ENCODE measurements at places on chromosomes 5 and 9.

- DNase-seq: peak; percentile 47
Measured at GRCh38 chr5:132385326-132386105, 16.0 kb downstream of the SLC22A5 start.

DNA sequence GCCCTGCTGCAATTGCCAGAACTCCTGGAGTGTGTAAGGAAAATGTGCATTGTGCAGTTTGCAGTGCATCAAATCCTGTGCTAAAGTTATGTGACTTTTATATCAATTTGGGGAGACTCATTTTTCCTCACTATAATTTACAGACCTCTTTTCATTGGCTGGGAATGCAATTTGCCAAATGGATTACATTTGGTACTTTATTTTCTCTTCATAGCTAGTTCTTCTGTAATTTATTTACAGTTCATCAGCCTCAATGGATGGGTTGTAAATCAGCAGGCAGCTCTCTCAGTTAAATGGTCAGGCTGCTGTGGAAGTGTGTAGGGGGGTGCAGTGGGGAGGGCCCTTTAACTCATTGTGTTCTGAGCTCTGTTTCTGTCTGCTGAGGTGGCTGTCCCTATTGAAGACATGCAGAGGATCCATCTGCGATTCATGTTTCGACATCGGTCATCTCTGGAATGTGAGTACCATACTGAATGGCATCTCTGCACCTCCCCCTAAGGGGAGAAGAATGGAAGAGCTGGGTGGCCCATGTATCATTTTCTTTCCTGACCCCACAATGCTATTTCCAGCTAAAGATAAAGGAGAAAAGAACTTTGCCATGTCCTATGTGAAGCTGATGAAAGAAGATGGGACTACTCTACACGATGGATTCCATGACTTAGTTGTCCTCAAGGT lies 74.6 kb downstream of the DOCK2 start:
- no peak for DNase-seq

GRCh38 chr5:109152565-109152964 lies 257.2 kb downstream of the PJA2 start:
- no peak for DNase-seq

DNA sequence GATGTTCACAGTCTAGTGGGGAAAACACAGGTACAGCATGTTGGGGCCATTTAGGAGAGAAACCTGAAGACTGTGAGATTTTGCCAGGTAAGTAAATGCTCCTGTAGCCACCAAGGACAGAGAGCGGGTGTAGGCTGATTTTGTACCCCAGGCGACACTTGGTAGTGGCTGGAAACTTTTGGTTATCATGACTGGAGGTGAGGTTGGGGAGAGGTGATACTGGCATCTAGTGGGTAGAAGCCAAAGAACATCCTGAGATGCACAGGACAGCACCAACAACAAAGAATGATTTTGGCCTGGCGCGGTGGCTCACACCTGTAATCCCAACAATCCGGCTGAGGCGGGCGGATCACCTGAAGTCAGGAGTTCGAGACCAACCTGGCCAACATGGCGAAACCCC lies 38.8 kb upstream of the PWWP2A start:
- DNase-seq: no peak

DNA sequence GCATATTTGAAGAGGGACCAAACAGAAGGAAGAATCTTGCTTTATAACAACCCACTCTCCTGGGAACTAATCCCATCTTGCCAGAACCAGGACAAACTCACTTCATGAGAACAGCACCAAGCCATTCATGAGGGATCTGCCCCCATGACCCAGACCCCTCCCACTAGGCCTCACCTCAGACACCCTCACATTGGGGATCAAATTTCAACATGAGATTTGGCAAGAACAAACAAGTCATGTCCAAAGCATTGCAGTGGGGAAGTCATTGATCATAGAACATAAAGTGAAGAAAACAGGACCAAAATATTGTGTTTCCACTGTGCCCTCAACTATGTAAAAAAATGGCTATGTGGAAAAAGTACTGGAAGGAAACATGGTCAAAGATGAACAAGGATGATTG lies 43.9 kb downstream of the MAP1B start:
- no peak for DNase-seq

DNA sequence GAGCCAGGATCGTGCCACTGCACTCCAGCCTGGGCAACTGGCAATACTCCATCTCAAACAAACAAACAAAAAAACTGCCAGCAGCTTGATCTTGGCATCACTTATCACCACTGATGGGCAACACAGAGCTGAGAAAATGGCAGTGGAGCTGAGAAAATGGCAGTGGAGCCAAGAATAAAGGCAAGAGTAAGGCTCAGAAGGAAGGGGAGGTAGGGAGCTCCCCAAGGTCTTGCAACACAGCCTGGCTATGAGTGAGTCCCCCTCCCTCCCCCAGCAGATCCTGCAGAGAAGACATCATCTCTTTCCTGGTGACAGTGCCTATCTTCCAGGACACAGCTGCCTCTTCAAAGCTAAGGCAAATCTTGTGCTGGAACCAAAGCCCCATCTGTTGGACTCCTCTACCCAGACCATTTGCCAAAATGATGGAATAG lies 70.3 kb downstream of the UGCG start:
- DNase-seq: no peak

- DNase-seq: no peak
Measured at GRCh38 chr5:95777441-95777840, 45.1 kb downstream of the GLRX start.

DNA sequence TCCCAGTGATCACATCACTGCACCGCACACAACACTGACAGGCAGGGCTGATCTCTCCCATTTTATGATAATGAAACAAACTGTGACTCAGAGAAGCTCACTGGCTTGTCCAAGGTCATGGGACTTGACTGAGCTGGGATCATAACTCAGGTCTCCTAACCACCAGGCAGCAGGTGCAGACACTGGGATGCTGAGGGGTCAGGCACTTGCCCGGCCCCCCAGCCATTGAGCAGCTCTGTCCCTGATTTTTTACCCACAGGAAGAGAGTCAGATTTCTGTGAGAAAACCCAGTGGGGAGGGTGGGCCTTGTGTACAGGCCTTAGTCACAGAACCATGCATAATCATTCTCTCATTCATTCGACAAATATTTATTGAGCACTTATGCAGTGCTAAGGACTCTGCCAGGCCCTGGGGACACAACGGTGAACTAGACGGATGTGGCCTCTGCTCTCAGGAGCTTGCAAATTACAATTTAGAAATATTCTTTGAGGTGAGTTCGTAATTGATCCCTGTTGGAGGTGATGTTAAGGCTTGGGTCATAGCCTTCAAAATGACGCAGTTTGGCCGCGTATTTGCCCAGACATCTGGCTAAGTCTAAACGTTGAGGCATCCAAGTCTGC lies 54.5 kb upstream of the TGFBR1 start:
- no peak for DNase-seq

DNA sequence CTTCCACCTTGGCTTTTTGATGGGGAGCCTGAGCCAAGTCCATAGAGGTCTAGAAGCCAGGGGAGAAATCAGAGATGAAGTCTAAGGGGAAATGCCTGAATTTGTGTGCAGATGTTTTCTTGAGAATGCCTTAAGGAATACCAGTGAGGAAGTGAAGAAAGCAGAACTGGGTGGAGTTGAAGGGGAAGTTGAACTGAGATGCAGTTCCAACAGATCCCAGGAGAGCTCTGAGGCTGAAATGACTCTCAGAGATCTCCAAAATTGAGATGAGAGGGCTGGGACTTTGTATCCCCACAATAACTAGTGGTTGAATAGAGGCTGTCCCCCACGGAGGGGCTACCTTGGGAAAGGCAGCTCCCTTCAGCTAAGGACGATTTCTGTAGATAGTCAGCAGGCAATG lies 197.1 kb downstream of the ZNF462 start:
- no peak for DNase-seq

DNA sequence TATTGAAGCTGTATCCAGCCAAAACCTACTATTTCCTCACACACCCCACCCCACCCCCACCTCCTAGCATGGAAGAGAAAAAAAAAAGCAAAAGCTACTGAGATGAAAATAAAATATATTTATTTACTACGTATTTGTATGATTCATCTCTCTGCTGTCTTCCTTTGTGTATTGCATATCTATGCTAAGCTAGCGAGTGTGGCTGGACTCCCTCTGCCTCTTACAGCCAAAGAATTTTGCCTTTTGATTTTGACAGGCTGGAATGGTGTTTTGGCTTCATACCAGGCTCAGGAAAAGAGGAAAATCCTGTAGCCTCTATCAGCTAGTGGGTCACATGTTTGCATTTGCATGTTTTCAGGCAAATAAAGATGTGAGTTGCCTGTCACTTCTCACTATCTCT lies 2.2 kb downstream of the ABLIM3 start:
- DNase-seq: no peak

GRCh38 chr9:114169952-114170770 lies 14.8 kb downstream of the COL27A1 start:
- no peak for DNase-seq

DNA sequence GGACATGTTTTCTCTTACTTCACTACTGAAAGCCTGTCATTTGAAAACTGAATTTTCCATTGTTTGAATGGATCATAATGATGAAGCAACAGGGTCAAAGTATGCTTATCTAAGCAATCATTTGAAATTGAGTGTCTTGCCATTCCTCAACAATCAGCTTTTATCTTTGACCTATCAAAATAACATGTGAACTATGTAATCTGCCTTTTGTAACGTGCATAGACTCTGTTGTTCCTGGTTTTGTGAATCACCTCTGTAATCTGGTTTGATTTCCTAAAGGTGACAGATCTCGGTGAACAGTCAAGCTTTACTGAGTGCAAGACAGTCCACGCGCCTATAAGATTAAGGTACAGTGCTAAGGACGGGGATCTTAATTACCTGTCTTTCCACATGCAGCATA lies 3.3 kb downstream of the MEF2C start:
- DNase-seq: no peak

DNA sequence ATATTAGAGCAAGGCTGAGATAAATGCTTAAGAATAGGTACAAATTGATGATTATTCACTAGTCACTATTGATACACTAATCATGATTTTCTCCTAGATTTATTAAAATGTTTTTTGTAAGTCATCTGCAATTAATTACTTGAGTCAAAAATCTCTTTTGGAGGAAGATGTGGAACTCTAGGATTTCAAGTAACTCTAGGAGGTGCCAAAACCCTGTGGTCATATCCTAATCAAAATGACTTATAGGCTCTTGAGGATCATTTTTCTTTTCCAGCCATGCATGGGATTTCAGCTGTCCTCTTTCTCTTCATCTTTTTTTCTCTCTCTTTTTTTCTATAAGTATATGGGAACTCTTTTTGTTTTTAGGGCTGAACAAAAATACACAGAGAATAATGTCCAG lies 141.8 kb upstream of the CD180 start:
- DNase-seq: no peak

DNA sequence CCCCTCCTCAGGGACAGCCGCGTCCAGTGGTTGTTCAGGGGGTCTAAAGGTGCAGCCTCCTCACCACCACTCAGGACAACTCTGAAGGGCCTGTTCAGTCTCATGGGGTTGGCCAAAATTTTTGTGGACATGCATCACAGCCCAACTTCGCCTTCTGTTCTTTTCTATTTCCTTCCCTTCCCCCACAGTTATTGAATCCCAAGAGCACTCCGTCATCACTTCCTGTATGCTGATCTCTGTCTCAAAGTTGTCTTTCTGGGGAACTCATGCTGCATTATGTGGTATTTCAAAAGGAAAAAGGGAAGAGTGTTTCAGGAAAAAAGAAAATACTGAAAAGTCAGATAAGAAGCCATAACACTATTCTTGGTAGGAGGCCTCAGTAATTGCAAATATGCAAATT lies 355.4 kb downstream of the CAAP1 start:
- no peak for DNase-seq

DNA sequence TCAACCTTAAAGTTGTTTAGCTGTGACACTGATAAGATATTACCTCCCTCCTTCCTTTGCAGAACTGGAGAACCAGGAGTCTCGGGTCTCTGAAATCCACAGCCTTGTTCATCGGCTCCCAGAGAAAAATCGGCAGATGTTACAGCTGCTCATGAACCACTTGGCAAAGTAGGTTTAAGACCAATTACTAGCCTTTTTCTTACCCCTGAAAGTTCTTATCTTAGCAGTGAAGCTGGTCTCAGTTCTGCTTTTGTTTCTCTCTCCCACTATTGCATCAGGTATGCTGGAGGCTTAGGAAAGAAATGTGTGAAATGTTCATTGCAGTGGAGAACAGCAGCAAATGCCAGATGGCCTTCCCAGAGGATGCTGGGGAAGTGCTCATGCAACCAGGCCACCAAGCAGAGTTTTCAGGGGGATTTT lies 287.4 kb downstream of the ARHGAP26 start:
- no peak for DNase-seq

- no peak for DNase-seq
Measured at GRCh38 chr5:57508211-57508610, 25.6 kb upstream of the ACTBL2 start.

- no peak for DNase-seq
Measured at GRCh38 chr5:151456321-151456940, 9.0 kb downstream of the SLC36A1 start.

GRCh38 chr5:108321341-108321740 lies 60.6 kb downstream of the FBXL17 start:
- DNase-seq: no peak

DNA sequence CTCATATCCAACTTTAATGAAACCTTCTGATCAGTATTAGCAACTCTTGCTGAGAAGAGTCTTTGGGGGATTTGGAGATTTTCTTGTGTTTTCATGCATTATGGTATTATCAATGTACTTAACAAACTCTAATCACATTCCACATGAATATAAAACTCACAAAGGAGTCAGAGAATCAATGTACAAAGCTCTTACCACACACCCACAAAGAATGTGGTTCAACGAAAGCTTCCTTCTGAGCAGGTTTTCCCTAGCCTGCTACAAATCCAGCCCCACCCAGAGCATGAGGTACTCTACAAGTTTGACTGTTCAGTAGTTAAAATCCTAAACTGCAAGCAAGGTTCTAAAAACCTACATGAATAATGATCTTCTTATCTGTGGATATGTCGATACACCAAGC lies 210.1 kb downstream of the TARS1 start:
- DNase-seq: no peak

- DNase-seq: no peak
Measured at GRCh38 chr9:127569886-127570401, 42.1 kb upstream of the STXBP1 start.

- no peak for DNase-seq
Measured at GRCh38 chr5:5613261-5613990, 190.9 kb downstream of the ICE1 start.

DNA sequence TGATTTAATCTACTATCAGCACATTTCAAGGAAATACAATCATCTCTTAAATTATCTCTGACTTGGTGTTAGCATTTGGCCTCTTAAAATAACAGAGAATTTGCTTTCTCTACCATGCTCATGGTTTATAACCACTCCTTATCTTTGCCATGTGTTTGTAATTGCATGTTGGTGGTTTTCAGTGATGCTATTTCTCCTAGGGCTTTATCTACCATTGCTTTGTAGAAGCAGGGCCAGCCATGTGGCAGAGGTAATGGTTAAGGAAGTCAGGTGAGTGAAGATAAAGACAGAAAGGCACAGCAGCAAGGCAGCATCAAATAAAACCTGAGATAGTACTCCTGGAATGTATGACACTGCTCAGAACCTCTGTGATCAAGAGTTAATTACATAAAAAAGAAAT lies 206.2 kb downstream of the FER start:
- no peak for DNase-seq

GRCh38 chr5:59922220-59922619 lies 28.7 kb upstream of the PDE4D start:
- DNase-seq: no peak
